Trophoblast cell (in vitro differentiated cells and primary cell): ENCODE measurements at places on chromosomes 3 and 15.
A peak's percentile ranks its signal among the peaks of the same experiment; 100 is the strongest.

DNA sequence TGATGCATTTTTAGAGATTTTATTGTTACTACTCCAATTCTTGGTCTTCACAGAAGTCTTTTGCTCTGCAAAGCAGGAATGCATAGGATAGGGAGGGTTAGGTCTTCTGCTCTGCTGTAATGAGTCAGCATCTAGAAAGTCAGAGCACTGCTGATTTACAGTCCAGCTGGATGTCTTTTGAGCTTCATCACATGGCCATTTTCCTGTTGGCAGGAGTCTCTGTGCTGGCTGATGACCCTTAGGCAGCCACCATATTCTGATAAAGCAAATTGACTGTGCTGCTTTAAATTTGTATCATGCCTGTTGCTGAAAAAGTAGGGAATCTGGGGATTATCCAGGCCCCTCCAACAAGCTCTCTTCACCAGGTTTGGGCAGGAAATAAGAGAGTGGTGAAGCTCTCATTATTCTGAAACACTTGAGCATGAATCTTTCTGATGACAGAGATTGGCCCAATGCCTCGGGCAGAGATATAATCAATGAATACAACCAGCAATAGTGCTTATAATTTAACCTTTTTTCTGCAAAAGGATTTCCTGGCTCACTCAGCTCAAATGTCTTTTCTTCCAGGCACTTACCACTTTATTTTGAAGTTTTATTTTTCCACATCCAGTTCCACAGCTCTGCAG, 9.7 kb upstream of the CRBN start:
- DNase-seq, result no peak

DNA sequence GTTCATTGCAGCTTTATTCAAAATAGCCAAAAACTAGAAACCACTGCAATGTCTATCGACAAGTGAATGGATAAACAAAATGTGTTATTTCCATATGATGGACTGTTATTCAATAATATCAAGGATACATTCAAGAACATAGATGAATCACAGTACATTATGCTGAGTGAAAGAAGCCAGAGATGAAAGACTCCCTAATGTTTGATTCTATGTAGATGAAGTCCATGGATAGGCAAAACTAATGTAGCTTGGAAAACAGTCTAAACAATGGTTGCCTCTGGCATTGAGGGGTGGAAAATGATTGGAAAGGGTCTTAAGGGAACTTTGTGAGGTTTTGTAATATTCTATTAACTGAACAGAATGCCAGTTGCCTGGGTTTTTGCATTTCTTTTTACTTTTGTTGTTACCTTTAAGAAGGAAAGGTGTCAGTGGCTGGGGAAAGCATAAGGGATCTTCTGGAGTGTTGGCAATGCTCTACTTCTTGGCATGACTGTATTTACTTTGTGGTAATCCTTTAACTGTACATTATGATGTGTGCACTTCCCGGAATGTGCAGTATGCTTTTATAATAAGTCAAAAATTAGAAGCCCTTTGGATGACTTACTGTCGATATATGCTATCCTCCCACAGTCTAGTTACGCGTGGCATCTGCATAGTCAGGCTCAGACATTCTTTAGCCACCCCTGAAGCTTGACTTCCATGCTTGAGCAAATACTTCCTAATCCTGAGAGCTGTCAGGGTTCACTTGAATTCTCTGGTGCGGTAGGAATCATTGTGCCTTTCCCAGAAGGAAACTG, 20.5 kb upstream of the ATP10A start:
- DNase-seq, result peak; percentile 67

DNA sequence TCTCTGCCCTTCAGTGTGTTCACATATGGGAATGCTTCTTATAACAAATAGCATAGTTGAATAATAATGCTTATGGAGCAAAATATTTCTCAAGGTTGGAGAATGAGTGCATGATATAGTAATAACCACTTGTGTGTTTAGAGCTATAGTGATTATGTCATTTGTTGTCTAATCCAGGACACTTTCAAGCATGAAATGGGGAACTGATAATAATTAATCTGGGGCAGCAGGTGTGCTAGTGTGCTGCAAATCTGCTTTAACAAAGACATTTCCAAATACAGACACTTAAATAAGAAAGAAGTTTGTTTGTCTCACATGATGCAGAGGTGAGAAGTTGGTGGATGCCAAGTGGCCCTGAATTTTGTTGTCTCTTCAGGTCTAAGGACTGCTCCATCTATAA, 579.3 kb upstream of the GRM7 start:
- no peak for DNase-seq

DNA sequence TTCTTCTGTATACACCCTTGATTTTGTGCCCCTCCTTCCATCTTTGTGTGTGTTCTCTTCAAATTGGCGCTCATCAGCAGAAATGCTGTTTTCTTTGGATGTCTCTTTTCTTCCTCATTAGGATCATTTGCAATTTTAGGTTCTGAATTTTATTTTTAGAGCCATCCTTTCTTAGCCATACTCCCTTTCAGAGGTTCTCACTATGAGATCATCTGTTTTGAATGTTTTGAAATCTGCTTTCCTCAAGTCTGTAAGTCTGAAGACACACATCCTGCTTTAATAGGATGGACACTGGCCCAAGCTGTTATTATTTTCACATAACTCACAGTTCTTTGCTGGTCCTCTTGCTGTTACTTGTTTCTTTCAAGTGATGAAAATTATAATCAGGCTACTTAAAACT, 124.8 kb downstream of the BDH1 start:
- no peak for DNase-seq

DNA sequence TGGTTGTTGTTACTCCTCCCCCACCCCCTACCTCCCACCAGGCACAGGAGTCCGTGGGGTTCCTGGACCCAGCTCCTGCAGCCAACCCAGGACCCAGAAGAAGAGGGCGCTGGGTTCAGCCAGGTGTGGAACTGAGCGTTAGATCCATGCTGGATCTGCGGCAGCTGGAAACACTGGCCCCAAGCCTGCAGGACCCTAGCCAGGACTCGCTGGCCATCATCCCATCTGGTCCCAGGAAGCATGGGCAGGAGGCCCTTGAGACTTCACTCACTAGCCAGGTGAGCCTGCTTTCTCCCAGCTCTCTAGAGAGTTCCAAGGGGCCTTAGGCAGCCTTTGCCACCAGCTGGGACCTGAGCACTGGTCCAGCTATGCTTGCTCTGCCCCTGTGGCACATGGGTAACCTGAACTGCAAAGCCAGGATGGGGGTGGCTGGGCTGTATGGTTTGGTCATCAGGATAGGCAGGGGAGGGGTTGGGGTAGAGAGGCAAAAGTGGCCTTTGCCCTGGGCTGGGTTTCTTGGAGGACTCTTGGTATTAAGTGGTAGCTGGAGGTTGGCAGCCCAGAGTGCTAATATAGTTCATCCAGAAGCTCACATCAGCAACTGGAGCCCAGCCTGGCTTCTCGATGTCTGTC, 7.0 kb upstream of the JMJD7 start:
- DNase-seq, result no peak

DNA sequence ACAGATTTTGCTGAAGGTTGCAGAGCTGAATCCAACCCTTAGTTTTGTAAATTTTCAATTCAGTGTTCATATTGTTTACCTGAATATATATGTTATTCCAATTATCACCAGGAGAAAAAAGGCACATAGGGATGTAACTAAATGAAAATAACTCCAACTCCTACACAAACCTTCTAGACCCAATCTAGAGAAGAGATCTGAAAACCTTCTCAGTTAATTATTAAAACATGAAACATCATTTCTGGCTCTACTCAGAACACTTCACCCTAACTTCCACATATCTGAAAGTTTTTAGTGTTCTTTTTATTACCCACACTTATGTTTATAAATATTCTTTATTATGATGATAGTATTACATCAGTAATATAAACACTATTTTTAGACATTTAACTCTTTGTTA, 76.6 kb downstream of the LRRFIP2 start:
- no peak for DNase-seq

GRCh38 chr3:8387571-8387970, 114.1 kb upstream of the LMCD1 start:
- no peak for DNase-seq

- no peak for DNase-seq
Measured at GRCh38 chr3:120678331-120678947, 3.6 kb downstream of the HGD start.

DNA sequence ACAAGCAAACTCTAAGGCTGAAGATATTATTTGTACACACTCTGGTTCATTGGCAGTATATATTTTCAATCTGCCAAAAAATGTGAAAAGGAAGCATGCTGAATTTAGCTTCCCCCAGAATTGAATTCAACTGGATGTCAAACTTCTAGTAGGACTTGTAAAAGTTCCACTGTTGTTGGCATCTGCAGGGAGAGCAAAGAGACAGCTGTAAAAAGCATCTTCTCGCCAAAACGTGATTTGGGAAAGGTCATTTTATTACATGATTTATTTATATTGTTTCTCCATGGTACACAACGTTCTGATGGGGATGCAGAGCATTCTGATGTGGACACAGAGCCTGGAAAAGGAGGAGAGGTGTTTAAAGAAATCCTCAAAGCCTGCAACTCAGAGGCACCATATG, 196.7 kb upstream of the ADAMTS9 start:
- no peak for DNase-seq

DNA sequence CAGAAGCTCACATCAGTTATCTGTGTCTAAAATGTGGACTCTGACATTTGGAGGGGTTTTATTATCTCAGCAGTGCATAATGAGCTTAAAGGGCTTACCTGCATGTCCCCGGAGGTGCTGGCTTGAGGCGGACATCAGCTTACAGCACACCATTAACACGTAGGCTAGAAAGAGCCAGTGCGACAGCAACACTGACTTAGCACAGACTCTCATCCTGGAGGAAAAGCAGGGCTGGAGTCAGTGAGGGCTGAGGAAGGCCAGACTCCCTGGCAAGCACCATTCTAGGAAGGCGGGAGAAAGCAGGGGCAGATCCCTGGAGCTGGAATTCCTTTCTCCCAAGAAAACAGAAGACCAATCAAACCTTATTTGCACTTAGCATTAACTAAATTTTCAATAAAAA, 51.7 kb downstream of the TAFA4 start:
- DNase-seq, result no peak

DNA sequence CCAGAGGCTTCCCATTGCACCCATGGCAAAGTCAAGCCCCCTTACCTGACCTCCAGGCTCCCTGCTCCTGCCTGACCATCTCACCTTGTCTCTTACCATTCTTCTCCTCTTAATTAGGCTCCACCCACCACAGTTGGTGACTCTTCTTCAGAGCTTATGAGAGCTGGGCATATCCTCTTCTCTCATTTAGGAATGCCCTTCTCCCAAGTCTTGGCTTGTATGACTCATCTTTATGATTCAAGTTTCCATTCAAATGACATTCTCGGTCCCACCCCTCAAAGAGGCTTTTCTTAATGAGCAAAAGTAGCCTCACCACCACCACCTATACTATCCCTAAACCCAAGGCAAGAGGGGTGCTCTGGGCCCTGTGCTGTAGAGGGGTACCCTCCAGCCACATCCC, 55.3 kb upstream of the NUDT16 start:
- no peak for DNase-seq

DNA sequence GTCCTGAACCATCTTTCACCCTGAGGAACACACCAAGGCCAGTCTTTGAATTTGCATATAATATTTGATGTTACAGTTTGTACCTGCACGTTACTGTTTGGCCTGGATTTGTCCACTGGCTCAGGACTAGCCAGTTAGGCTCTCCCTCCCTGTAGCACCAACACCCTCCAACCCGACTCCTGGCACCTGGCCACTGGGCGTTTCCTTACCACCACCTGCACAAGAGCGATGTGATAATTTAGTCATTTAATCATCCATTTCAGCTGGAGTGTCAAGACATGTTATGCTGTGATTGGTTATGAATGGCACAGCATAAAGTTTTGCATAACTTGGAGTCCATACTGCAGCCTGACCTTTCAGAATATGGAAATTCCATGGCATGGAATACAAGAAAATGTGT, 242.4 kb downstream of the KCNMB2 start:
- DNase-seq, result no peak

- no peak for DNase-seq
Measured at GRCh38 chr15:89728254-89728653, 22.8 kb downstream of the MESP1 start.

DNA sequence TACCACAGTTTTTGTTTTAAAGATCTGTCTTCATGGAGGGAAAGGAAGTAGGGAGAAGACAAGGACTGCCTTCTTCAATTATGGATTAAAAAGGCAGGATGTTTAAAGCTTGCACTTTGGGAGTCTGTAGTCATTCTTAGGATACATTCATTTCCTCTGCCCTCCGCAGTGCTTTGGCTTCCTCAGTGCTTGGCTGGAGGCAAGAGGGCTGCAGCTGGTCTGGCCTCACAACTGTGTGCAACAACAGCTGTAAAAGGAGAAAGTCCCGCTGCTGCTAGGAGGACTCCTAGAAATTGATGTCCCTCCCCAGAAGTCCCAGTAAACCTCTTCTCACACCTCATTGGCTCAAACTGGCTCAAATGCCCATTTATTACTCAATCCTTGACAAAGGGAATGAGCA, 54.4 kb upstream of the PPP2R3A start:
- no peak for DNase-seq

DNA sequence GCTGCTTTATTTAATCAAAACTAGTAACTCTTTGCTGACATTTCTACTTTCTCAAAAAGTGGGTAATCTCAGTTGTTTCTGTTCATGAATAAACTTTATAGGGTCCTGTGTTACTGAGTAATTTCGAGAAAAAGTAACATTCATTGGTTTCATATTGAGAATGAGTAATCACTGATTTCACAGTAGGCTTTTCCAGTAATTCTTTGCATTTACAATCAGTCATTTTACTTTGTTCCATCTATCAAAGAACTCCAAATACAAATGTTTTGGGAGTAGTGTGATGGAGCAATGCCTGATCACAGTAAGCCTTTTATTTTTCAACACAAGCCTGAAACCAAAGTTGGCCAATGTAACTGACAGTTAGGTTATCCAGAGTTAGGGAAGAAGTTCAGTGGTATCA, 353.6 kb downstream of the ULK4 start:
- DNase-seq, result no peak

GRCh38 chr15:68421798-68422402, 10.1 kb downstream of the ITGA11 start:
- no peak for DNase-seq

- no peak for DNase-seq
Measured at GRCh38 chr3:186975726-186976125, 45.4 kb downstream of the ST6GAL1 start.

GRCh38 chr3:39249453-39250115, 30.3 kb downstream of the CX3CR1 start:
- no peak for DNase-seq

DNA sequence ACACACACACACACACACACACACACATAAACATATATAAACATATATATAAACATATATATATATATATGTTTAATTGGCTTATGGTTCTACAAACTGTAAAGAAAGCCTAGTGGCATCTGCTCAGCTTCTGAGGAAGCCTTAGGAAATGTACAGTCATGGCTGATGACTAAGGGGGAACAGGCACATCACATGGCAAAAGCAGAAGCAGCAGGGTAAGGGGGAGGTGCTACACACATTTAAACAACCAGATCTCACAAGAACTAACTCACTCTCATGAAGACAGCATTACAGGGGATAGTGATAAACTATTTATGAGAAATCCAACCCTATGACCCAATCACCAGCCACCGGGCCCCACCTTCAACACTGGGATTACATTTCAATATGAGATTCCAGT, 922.9 kb downstream of the SI start:
- no peak for DNase-seq
